Activated CD8-positive, alpha-beta memory T cell treated with anti-CD3 and anti-CD28 coated beads for 1 hour (primary cell): ENCODE measurements at places on chromosomes 5 and 9.

DNA sequence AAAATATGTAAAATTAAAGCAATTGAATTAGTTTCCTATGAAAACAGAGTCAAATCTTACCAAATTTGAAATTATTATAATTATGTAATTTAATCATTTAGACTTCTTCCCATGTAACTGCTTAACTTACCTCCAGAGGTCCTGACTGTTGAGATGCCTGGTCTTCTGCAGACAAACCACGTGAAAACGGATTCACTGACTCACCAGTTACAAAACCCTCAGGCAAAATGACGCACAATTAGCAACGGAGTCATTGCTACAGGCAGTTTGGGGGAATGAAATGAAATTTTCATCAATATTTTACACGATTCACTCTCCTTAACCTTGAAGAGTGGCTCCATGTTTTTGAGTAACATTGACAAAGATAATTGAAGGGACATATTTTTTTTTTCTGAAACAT, 460.8 kb downstream of the MTRR start:
- no peak for DNase-seq

GRCh38 chr5:128844354-128844923, 120.8 kb upstream of the SLC27A6 start:
- no peak for DNase-seq

- no peak for DNase-seq
Measured at GRCh38 chr5:139742173-139742903, 53.3 kb upstream of the PSD2 start.

DNA sequence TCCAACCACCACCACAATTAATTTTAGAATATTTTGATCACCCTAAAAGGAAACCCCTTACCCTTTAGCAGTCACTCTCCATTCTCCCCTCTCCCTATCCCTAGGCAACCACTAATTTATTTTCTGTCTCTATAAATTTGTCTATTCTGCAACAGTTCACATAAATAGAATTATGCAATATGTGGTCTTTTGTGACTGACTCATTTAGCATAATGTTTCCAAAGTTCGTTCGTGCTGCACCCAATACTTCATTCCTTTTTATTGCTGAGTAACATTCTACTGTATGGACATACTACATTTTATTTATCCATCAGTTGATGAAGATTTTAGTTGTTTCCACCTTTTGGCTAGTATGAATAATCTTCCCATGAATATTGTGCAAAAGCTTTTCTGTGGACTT, 18.2 kb upstream of the CDC20B start:
- no peak for DNase-seq
